Activated CD4-positive, alpha-beta T cell treated with anti-CD3 and anti-CD28 coated beads for 4 hours (primary cell): ENCODE measurements at places on chromosomes 6 and 20.
A peak's percentile ranks its signal among the peaks of the same experiment; 100 is the strongest.

GRCh38 chr20:57788936-57789613 is 79.3 kb upstream of the PMEPA1 start:
- DNase-seq, result no peak

- peak; percentile 71 for DNase-seq
Observed at GRCh38 chr6:44151348-44152108, 7.1 kb upstream of the CAPN11 start.

- no peak for DNase-seq
Observed at GRCh38 chr6:149324428-149324827, 6.9 kb downstream of the TAB2 start.

- no peak for DNase-seq
Observed at GRCh38 chr6:82246370-82246769, 1.2 kb downstream of the IBTK start.

DNA sequence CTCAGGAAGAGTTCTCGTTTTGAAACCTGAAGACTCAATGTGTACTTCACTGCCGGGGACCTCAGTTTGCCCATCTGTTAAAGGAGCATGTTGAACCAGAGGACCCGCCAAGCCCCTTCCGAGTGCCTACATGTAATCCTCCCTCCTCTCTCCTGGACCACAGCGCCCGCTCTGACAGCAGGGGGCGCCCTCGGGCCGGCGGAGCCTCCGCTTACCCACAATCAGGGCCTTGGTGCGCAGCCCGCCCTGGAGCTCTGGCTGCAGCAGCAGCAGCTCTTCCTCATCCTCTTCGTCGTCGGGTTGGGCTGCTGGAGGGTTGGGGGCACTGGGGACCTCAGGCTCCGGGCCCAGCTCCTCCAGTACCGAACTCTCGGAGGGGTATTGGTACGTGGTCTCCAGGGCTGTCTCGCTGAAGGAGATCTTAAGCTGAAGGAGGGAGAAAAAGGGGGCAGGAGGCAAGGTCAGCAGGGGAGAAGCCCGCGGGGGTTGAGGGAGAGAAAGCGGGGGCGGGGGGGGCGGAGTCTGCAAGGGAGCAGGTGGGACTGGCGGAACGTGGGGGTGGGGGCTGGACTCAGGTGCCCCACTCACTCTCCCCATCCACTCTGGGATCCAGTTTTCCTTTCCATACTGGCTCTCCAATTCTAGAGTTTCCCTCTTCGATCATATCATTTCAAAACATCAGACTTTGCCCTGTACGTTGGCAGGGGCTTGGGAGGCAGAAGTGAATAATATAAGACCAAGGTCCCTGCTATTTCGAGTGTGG is 6.3 kb upstream of the DHX16 start:
- DNase-seq, result peak; percentile 93

DNA sequence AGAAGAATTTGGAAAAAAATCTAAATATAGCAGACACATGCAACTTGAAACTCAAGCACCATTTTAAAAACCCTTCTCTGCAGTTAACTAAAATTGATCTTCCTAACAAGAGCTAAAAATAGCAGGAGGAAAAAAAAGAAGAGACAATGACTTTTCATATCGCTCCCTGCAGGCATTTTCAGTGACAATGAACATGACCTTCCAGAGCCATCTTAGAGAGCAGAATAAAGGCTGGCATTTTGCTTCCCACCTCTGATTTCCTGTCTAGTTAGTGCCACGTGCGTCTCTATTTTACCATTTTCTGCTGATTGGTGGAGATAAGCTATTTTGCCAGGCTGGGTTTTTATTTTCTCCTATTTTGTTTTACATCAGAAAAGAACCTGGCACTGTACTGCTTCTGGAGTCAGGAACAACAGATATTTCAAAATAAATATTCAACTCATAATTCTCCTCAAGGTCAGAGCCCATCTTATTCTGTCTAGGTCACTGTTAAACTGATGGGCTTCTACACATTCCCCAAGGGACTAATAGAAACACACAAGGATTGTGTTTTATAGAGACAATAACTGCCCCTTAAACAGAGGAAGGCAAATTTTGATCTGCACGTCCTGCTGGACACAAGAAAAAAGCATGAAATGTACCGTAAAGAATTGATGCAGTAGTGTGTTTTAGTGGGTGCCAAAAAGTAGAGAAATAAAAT is 70.2 kb upstream of the ENPP5 start:
- DNase-seq, result no peak

GRCh38 chr6:151807513-151808370 is at the start of gene ESR1:
Gene ESR1 (plus strand): TSS chr6:151807682. CDS start chr6:151807913, 231 bp downstream.
- no peak for DNase-seq

GRCh38 chr20:15630360-15630759 is 942.9 kb downstream of the KIF16B start:
- DNase-seq, result no peak

DNA sequence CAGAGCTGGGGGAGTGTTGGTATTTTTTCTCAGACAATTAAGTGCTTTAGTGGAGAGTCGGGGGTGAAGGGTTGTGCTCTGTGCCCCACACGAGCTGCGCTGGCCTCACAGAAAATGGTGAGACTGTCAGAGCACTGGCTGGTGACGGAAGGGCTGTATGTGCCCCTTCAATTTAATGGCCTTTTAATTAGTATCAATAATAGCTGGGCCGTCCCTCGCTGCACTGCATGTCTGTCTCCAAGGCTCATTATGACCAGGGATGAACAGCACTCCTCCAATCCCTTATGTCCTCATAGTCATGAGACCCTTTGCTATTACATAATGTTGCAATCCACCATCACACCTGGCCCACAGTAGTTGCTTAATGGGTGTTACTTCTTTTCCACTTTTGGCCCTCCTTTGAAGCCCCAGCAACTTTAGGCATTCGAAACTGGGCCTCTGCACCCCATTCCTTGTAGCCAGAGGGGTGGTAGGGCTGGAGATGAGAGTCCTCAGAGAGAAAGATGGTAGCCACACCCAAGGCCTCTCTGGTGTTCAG is 9.5 kb upstream of the RALY start:
- DNase-seq, result no peak

- no peak for DNase-seq
Observed at GRCh38 chr6:155036907-155037306, 41.8 kb downstream of the TIAM2 start.

GRCh38 chr20:47740862-47741184 is 44.5 kb downstream of the SULF2 start:
- no peak for DNase-seq

GRCh38 chr6:159751448-159751847 is 10.4 kb upstream of the ACAT2 start:
- DNase-seq, result no peak

- no peak for DNase-seq
Observed at GRCh38 chr6:89008001-89008814, 44.8 kb upstream of the RNGTT start.

DNA sequence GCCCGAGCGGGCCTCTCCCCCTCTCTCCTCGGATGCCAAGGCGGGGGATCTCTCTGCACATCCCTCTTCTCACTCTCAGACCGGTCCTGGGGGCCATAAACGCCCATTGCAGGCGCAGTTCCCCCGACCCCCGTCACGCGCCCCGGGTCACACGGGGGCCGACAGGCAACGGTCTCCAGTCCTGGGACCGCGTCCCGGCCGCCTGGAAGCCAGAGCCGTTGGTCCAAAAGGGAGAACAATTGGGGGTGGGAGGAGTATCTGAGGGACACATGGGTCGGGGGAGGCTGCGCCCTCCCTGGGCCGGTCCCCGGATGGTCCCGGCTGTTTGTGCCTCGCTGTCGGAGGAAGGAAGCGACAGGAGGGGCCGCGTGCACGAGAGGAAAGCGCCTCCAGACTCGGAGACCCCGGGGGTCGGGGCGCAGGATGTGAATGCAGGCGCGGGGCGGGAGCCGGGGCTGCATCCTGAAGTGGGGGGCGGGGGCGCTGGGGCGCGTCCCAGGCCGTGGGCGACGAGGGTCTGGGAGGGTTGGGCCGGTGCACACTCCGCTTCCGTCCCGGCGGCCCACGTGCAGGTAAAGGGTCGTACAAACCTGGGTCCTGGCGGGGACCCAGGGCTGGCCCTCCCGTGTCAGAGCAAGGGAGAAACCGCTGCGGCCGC is 903 bp downstream of the SLC4A11 start:
- no peak for DNase-seq

- DNase-seq, result no peak
Observed at GRCh38 chr6:10431423-10432164, 16.7 kb upstream of the TFAP2A start.

GRCh38 chr20:9417665-9418064 is 96.7 kb upstream of the LAMP5 start:
- DNase-seq, result no peak

GRCh38 chr6:111823831-111824607 is 49.2 kb downstream of the FYN start:
- no peak for DNase-seq

GRCh38 chr6:148435386-148435785 is 92.7 kb downstream of the SASH1 start:
- no peak for DNase-seq

- DNase-seq, result no peak
Observed at GRCh38 chr20:49956689-49957088, 20.5 kb downstream of the RNF114 start.

DNA sequence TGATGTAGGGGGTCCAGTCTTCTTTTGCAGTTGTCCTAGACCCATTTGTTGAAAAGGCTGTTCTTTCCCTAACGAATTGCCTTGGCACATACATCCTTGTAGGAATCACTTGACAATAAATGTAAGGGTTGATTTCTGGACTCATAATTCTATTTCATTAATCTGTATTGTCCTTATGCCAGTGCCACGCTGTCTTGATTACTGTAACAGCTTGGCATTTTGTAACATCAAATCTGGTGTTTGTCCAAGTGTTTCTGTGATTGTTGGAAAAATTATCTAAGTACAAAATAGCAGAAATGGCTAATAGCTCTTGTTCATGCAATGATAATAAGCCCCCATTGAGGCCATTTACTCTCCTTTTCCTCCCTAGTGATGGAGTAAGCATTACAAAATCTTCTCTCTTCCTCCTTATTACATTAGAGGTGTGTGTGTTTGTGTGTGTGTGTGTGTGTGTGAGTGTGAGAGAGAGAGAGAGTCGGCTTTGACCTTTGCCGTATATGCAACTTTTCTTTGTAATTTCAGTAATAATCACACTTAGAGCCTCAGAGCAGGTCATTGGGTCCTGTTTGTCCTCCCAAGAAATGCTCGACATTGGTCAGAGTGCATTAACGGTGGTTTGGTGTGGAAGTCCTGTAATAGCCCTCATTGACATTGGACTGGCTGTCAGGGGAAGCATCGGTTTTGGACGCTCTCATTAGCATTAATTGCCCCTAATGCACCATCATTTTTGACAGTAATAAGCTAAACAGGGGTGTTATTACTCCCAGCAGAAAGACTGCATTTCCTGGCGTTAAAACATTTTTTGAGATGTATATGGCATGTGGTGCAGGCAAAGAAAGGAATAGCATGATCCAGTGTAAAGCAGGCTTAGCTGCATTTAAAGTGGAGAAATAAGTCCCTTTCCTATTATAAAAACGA is 40.7 kb upstream of the MROH8 start:
- DNase-seq, result no peak

DNA sequence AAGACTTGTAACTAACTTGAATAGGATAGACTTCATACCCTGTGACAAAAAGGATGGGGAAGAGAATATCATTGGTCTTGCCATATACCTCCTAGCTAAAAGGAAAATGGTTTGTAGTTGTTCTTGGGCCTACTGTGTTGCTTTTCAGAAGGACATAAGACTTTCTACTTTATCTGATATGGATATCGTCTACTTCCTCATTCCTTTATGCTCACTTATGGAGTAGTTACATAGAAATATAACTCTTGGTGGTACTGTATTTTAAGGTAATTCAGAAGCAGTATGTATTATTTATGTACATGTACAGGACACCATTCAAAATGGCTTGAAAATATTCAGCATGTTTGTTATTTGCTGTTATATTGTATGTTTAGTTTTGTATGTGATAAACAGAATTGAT is 8.0 kb downstream of the FAM217B start:
- DNase-seq, result no peak

DNA sequence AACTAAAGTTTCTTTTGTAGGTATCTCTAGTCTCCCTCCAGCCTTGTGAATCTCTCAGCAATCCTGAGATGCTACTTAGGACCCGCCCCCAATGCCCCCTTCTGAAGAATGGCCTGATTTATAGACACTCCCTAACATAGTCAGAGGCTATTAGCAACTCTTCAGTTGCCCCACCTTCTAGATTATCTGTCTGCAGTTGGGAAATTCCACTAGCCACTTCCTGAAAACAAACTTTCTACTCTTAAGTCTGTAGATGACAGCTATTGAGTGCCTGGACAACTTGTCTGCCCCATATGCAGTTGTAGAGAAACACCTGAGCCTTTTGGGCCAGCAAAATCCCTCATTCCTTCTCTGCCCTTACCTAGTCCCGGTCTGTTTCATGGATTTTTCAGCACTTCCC is 188.2 kb upstream of the PREP start:
- peak; percentile 4 for DNase-seq

- DNase-seq, result no peak
Observed at GRCh38 chr6:157615420-157615769, 207.7 kb upstream of the SNX9 start.

DNA sequence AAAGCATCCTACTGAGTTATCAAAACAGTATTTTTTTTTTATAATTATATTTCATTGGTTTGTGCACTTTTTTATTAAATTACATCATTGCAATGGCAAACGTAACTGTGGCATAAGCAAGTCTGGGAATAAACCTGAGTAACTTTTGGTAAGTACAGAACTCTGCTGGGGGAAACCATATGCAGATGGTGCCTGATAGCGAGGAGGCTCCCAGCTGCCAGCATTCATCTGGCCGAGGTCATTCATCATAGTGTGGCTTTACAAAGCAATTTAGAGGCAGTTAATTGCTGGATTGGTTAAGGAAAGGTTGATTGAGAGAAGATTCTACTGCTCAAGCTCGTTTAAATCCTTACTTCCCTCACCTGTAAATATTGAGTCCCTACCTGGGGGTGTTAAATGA is 52.6 kb downstream of the HECA start:
- DNase-seq, result no peak

DNA sequence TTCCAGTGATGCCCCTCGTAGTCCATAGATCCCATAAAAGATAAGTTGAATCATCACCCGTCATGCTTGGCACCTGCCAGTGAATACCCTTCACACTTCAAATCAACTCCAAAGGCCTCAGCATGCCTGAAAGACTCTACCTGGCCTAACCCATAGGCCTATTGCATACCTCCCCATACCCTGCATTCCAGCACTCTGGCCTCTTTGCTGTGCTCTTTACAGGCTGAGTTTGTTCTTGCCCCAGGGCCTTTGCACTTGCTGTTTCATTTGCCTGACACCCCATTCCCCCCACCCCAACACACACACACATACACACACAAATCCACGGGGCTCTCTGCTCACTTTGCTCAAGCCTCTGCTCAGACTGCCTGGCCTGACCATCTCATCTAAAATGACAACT is 3.0 kb upstream of the GFOD1 start:
- DNase-seq, result no peak

DNA sequence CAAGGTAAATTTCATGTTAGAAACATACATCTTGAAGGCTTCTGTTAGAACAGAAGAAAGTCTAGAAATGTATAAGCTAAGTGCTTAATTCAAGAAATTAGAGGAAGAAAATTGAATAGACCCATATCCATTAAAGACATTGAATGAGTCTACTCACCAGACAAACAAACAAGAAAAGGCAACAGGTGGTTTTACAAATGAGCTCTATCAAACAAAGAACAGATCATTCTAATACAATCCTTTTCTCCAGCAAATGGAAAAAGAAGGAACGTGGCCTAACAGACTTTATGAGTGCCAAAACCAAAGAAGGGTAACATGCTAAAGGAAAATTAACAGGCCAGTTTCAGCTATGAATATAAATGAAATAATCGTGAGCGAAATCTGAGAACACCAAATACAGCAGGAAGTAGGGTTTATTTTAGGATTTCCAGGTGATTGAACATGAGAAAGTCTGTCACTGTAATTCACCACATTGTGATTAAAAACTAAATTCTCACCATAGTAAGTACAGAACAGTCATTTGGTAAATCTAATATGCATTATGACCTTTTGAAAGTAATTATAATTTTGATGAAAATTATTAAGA is 22.6 kb downstream of the MTHFD1L start:
- DNase-seq, result no peak
